ENCODE measurements at places on chromosomes 12 and 14.

DNA sequence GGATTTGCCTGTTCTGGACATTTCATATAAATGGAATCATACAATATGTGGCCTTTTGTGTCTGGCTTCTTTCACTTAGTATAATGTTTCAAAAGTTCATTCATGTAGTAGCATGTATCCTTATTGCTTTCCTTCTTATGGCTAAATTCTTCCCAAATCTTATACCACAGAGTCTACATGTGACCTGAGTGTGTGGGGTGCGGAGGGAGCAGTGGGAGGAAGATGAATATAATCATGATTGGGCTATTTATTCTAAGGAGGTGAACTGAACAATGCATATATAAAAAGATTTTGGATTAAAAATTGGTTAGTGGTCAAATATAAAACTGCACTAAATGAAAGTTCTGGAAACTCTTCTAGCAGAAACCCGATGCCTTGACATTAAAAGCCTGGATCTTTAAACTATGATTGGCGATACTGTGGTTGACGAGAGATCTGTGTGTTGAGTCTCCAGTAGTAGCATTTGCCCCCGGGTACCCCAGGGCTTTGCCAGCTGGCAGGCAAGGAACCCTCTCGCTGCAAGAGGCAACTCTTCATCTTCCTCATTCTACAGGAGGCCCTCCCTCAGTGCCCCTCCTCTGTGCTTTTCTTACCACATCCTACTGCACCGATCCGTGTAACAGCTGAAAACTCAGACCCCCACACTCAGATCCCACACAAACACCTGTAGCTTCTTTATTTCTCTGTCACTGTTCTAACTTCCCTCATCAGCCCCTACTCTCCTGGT, 2.6 kb downstream of the CYP46A1 start:
- DNase-seq, result no peak

DNA sequence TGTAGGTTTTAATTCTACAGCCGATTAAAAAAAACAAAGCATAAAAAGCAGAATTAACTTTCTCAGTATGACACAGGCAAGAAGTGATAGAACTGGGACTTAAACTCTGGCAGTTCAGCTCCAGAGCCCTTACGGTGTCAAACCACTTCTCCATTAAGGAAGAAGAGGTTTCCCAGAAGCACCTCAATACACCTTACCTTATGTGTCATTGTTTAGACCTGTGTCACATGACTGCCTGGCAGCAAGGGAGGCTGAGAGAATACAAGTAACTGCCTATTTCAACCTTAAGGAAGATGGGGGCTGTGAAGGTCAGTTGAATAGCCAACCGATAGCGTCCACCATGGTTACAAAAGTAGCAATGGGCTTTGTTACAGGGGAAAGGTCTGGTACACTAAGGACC, 54.6 kb upstream of the ARHGAP5 start:
- no peak for DNase-seq

DNA sequence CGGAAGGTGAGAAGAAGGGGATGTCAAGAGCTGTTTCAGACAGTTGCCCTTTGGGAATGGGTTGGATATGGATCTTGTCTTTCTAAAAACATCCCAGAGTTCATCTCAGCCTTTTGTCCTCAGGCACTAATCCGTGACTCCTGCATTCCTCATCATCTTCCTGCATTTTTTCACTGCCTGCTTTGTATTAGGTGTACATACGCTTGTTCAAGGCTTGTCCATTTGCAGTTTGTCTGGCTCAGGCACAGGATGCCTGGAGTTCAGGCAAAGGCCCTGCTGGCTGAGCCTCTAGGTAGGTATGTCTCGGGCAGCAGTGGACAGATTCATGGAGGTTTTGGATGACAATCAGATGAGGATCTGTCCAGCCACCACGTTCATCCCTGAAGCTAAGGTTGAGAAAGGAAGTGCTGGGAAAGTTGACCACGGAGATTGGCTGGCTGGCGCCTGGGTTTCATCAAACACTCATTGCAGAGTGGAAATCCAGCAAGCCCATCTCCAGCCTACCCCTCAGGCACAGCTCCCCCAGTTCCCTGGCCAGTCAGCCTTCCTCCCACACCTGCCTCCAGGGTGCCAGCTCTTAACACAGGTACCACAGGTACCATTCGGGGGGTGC, 12.4 kb upstream of the TMEM106C start:
- DNase-seq, result no peak

DNA sequence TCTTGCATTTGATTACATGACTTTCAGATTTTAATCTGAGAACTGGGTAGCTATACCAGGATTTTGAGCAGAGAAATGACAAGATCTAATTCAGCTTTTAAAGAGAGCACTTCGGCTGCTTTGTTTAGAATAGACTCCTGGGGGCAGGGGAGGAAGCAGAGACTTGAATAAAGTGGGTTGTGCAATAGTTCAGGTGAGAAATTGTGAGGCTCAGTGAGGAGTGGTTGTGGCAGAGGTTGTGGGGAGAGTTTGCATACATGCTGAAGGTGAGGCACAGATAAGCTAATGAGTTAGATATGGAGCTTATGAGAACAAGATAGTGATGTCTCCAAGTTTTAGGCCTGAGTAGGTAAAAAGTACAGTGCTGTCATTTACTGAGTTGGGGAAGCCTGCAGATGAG, 281.4 kb downstream of the FLRT2 start:
- no peak for DNase-seq

DNA sequence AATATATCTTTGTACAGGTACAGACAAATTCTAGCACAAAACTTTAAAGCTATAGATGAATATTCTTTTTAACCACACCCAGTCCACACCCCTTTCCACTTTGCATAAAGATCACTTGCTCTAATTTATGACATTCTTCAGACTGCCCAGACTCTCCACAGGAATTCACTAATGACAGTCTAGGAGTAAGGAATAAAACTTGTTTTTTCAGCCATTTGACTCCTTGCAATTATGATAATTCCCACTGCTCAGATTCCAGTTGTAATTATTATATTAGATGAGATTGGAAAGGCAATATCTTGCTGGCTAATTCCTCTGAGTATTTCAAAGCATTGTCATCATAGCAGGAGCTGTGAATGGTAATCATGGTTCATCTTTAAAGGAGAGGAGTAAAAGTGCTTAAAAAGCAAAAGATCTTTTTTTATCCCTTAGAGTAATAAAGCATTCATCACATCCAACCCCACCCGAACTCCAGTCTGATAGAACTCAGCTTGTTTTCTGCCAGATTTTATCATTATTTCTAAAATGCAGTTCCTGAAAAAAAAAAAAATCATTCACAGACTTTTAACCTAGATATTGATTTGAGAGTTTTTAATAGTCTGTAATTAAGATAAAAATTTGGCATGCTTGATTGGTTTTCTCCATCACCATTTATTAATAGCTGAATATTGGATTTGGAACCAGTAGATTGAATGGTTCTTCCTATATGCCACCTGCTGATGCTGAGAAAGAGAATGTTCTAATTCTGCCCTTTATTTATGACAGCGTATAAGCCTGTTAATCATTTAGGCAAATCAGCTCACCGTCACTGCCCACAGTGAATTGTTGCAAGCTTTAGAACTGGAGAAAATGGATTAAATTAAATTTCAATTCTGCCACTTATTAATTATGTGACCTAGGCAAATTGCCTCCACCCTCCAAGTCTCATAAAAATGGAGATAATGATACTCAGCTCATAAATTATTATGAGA, 93.9 kb upstream of the RASSF8 start:
- DNase-seq, result no peak

GRCh38 chr14:57526942-57527341, 33.3 kb upstream of the CCDC198 start:
- no peak for DNase-seq

- no peak for DNase-seq
These were observed 38.7 kb downstream of the GLT8D2 start for GRCh38 chr12:104011253-104011652.

DNA sequence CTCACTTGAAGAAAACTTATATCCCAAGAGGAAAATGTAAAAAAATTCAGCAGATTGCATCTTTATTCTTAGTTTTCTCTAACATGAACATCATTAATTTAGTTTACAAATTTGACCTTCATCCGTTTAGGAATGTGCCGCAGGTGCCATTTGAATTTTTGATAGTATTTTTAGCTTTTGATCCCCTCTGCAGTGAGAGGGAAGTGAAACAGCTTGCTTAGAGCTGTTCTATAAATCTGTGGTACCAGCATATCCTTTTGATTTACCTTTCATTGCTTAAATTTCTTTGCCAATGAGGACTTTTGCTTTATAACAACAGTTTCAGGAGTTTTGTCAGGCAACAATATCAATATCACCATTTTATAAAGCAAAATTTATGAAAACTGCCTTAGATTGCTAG, 32.7 kb downstream of the DUSP6 start:
- no peak for DNase-seq

DNA sequence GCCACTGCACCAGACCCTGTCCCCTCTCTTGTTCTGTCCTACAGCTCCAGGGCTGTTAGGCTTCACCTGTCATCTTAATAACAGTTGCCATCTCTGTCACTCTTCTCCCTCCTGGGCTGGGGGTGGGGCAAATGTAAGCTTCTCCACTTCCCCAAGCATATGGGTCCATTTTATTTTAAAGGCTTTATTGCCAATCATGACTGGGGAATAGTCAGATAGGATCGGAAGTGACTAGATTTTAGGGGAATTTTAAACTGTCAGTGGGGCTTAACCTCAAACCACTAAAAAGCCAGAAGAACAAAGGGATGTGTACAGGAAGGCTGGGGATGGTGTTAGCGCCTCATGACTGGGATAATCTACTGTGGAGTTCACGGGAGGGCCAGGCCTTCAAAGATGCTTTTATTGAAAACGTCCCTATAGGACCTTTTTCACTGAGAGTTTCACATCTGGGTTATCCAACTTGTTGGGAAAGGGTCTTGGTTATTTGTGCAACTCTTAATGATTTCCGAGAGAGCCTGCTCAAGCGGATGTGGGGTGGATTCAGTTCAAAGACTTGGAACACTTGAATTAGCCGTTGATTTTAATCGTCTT, 41.6 kb downstream of the CHST11 start:
- DNase-seq, result no peak

DNA sequence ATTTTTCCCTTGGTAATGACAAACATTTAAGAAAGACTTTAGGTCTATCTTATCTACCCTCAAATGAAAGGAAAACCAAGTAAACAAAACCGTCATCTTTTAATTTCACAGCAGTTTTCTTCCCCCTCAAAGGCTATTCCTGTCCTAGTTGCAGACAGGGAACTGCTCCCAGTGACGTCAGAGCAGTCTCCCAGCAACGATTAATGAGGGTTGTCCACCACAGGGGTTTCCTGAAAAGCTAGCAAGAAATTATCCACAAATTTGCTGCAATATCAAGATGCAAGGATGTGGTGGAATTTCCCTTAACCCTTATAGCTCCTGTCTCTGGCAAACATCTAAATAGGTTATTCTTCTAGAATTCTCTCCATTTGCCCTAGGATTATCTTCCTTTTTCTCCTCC, 89.1 kb upstream of the STAC3 start:
- no peak for DNase-seq

GRCh38 chr12:37548266-37548805, 768.2 kb upstream of the ALG10B start:
- no peak for DNase-seq

DNA sequence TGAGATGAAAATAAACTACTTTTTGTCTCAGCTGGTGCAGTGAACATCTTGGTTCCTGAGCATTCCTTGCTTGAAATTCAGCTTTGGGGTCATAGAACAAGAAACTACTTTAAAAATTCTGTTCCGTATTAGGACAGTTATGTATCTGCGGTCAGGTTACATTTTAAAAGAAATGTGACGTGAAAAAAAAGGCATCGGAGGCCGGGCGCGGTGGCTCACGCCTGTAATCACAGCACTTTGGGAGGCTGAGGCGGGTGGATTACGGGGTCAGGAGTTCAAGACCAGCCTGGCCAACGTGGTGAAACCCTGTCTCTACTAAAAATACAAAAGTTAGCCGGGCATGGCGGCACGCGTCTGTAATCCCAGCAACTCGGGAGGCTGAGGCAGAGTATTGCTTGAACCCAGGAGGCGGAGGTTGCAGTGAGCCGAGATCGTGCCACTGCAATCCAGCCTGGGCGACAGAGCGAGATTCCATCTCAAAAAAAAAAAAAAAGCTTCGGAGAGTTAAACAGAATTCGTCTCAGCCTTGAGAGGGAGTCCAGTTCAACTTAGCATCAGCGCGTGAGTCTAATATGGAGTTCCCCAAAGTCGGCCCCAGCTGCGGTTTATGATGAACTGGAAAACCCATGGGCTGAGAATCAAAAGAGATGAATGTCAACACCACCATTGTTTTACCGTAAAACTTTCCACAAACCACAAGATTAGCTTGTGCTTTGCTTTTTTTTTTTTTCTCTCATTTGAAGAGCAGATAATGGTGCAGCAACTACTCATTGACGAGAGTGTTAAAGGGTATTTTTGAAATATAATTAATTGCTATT, 2.1 kb upstream of the SLC2A13 start:
- no peak for DNase-seq

DNA sequence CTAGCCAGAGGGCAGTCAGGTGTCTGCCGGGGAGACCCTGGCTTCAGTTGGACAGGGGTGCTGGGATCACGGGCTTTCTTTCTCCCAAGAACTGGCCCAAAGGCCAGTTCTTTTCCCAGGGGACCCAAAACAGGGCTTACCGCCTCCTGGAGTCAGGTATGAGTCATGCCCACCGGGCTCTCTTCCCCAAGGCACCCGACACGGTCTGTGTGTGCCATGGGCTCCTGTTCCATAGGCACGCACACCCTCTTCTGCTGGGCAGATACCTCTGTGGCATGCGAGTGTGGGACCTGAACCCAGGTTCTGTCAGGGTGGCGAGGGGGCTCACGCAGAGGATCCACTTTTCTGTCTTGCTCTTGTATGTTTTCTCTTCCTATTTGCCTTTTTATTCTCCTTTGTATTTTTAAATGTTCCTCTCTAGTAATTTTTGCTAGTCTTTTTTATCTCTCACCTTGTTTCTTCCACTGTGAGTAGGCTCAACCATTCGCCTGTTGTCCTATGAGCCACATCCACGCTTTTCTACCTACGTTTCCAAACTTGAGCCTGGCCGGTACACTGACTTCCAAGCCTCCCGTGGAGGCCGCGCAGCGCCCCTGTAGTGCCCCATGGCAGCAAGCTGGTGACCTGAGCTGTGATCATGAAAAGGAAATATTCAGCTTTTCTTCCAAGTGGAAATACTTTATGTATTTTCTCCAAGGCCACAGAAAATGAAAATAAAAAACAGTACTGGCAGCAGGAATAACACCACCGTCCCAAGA, 362.2 kb downstream of the CACNA1C start:
- DNase-seq, result no peak

GRCh38 chr12:102756530-102756929, 160.5 kb downstream of the PAH start:
- DNase-seq, result no peak

All from activated CD8-positive, alpha-beta memory T cell treated with anti-CD3 and anti-CD28 coated beads for 4 hours (primary cell).